ENCODE measurements at places on chromosomes 4 and X.

- no peaks in the 10 kb centered on the region for H3K36me3 ChIP-seq
- H3K4me1 ChIP-seq, result no peaks in the 10 kb centered on the region
- DNase-seq, result no peak
- no peak overlapping the region for H3K27ac ChIP-seq
These were observed 167.1 kb upstream of the CENPE start for GRCh38 chr4:103365285-103365684.

GRCh38 chrX:46576458-46576857 is 2.9 kb downstream of the CHST7 start:
- DNase-seq, result no peak
- peak overlapping the region; percentile 77 for H3K4me3 ChIP-seq
- peaks cover 9% of the 10 kb centered on the region for H3K36me3 ChIP-seq
- H3K27ac ChIP-seq, result peak overlapping the region; percentile 48

DNA sequence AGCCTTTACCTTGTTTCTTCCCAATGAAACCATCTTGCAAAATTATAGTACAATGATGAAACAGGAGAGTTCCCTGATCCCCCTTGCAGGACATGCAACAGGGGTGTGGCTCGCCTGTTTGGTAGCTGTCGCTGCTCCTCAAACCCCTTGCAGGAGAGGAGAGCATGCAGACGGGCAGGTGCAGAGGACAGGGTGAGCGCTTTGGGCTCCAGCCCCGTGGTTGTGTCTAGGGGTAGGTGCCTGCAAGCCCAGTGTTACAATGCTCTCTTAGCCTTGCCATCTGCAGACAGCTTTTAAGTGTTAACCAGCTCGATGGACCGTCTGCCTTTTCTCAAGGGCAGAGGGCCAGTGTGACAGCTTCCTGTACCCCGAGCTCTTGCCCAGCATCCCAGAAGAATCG is 102.0 kb downstream of the TAB3 start:
- no peak overlapping the region for H3K27ac ChIP-seq
- no peaks in the 10 kb centered on the region for H3K36me3 ChIP-seq
- H3K4me3 ChIP-seq, result no peak overlapping the region
- peaks cover 11% of the 10 kb centered on the region for H3K4me1 ChIP-seq
- no peaks in the 10 kb centered on the region for H3K27me3 ChIP-seq

- H3K27ac ChIP-seq, result no peak overlapping the region
- H3K36me3 ChIP-seq, result no peaks in the 10 kb centered on the region
- H3K4me1 ChIP-seq, result no peaks in the 10 kb centered on the region
- H3K4me3 ChIP-seq, result no peak overlapping the region
- DNase-seq, result no peak
These were observed 285.9 kb downstream of the KCTD8 start for GRCh38 chr4:44162538-44163270.

GRCh38 chr4:41452484-41453225 is 85.3 kb upstream of the LIMCH1 start:
- no peak overlapping the region for H3K27ac ChIP-seq
- DNase-seq, result no peak
- H3K4me1 ChIP-seq, result no peaks in the 10 kb centered on the region
- peaks cover 3% of the 10 kb centered on the region for H3K27me3 ChIP-seq

- H3K4me1 ChIP-seq, result no peaks in the 10 kb centered on the region
- no peaks in the 10 kb centered on the region for H3K36me3 ChIP-seq
- H3K27me3 ChIP-seq, result no peaks in the 10 kb centered on the region
- H3K27ac ChIP-seq, result no peak overlapping the region
- DNase-seq, result no peak
These were observed 389.2 kb upstream of the TENM3 start for GRCh38 chr4:181853881-181854511.

- no peak for DNase-seq
- H3K4me1 ChIP-seq, result no peaks in the 10 kb centered on the region
- no peak overlapping the region for H3K27ac ChIP-seq
These were observed 804.5 kb upstream of the POU3F4 start for GRCh38 chrX:82703551-82703950.

DNA sequence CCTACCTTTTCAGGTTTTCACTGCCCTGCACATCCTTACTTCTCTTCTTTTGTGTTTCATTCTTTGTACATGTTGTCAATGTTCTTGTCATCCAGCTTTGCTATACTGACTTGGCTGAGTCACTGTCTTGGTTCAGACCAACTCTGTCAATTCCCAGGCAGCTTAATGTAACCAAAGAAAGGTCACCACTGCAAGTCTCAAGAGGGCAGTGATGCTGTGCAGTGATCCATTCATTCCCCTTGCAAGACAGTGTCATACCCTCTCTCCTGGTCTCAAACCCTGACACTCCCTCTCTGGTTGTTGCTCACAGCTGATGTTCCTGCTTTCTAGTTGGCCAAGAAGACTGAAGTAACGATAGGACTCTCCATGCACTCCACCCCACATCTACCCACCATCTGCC is 17.5 kb downstream of the RAB39B start:
- DNase-seq, result no peak
- H3K27me3 ChIP-seq, result no peaks in the 10 kb centered on the region
- peaks cover 6% of the 10 kb centered on the region for H3K4me1 ChIP-seq
- no peak overlapping the region for H3K4me3 ChIP-seq
- H3K27ac ChIP-seq, result no peak overlapping the region

DNA sequence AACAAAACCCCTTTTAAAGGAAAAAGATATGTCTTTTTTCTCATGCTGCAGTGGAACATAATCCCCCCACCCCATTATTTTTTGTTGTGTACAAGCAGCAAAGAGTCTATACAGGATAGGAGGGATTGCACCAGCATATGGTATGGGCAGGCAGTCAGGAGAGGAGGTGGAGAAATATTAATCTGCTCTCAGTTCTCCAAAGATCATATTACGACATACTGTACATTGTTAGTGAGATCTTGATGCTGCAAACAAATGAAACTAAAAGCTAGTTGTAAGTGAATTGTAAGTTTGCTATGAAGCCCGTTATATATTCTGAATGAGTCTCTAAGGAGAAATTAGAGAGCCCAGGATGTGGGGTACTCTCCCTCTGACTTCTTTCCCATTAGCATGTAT is 75.3 kb downstream of the RAPGEF2 start:
- peaks cover 47% of the 10 kb centered on the region for H3K4me1 ChIP-seq
- H3K36me3 ChIP-seq, result no peaks in the 10 kb centered on the region
- DNase-seq, result no peak
- no peak overlapping the region for H3K4me3 ChIP-seq
- H3K27ac ChIP-seq, result no peak overlapping the region

GRCh38 chrX:46693149-46693548 is 65.8 kb downstream of the SLC9A7 start:
- H3K27me3 ChIP-seq, result no peaks in the 10 kb centered on the region
- H3K4me1 ChIP-seq, result no peaks in the 10 kb centered on the region
- no peak overlapping the region for H3K4me3 ChIP-seq
- H3K27ac ChIP-seq, result no peak overlapping the region
- H3K36me3 ChIP-seq, result no peaks in the 10 kb centered on the region

GRCh38 chr4:161186750-161187149 is 977.0 kb downstream of the FSTL5 start:
- no peak for DNase-seq
- H3K36me3 ChIP-seq, result no peaks in the 10 kb centered on the region
- no peaks in the 10 kb centered on the region for H3K27me3 ChIP-seq
- H3K27ac ChIP-seq, result no peak overlapping the region
- H3K4me1 ChIP-seq, result no peaks in the 10 kb centered on the region

- peaks cover 29% of the 10 kb centered on the region for H3K4me1 ChIP-seq
- peak; percentile 31 for DNase-seq
- no peaks in the 10 kb centered on the region for H3K36me3 ChIP-seq
These were observed 433 bp upstream of the COQ2 start for GRCh38 chr4:83285055-83285407.

DNA sequence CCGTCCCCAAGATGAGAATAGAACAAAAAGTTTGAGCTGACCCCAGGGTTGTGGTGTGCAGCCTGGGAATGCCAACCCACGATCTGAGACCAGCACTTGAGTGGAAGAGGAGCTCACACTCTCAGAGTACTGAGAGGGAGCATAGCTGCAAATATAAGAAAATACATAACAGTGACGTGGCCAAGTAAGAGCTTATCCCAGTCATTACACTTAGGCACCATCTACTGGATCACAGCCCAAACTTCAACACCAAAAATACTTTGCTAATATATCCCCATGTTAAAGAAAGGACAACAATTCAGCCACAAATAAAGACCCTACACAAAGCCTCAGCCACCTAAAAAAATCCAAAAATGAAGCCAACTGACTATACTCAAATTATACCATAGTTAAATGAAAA is 33.3 kb upstream of the CXCL6 start:
- H3K27ac ChIP-seq, result no peak overlapping the region
- no peak overlapping the region for H3K4me3 ChIP-seq
- no peak for DNase-seq
- H3K4me1 ChIP-seq, result no peaks in the 10 kb centered on the region
- no peaks in the 10 kb centered on the region for H3K36me3 ChIP-seq

DNA sequence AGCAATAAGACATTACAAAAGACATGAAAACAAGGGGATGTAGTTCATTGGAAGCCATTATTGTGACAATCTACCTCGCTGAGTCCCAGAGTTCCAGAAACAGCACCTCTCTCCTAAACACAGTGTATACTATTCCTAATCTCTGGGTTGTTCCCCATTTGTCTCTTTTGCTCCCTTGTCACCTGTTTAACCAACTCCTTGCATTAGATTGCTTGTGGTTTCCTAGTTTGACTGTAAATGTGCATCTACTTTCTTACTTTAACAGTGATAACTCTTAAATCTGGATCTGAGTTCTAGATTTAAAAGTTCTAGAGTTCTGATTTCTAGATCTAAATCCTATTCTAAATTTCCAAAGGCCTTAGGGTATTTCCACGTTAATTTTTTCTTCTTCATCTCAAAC is 71.6 kb upstream of the TET2 start:
- no peak overlapping the region for H3K4me3 ChIP-seq
- no peaks in the 10 kb centered on the region for H3K4me1 ChIP-seq
- H3K27ac ChIP-seq, result no peak overlapping the region
- H3K27me3 ChIP-seq, result peaks cover 3% of the 10 kb centered on the region
- no peaks in the 10 kb centered on the region for H3K36me3 ChIP-seq

- no peak for DNase-seq
- H3K4me1 ChIP-seq, result no peaks in the 10 kb centered on the region
- no peaks in the 10 kb centered on the region for H3K36me3 ChIP-seq
- H3K4me3 ChIP-seq, result no peak overlapping the region
- no peak overlapping the region for H3K27ac ChIP-seq
These were observed 79.1 kb downstream of the TRAPPC11 start for GRCh38 chr4:183738081-183738673.

DNA sequence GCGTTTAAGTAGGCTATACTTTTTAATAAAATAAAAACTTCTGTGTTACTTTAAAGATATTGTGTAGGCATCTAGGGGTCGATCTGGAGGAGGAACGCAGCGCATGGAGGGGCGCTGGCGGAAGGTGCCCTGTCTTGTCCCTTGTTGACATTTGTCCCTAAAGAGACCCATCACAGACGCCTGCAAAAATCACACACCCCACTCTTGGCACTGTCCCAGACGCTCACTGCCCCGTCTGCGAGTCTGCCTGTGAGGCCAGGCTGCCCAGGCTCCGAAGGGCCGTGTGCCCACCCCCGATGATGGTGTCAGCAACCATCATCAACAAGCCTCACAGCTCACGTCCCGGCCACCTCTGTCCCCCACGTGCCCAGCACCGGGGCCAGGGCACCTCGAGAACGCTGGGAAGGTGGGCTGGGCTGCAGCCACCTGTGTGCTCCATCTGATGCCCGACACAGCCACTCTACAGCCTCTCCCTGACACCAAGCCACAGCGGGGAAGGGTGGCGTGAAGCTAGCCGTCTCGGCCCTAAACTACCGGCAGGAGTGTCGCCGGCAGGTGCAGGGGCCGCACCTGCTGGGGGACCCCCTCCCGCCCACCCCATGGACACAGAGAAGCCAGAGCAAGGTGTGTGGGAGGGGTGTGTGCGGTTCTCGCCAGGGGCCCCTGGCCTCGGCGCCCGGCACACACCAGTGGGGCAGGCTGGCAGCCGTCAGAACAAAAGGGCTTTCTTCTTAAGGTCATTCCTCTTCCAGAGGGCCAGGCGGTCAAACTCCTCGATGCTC is 26.8 kb upstream of the AFAP1 start:
- H3K4me1 ChIP-seq, result peaks cover 69% of the 10 kb centered on the region
